ENCODE measurements at places on chromosomes 2 and 18.
A peak's percentile ranks its signal among the peaks of the same experiment; 100 is the strongest.

GRCh38 chr2:201890453-201890852 is 84.1 kb downstream of the CDK15 start:
- no peak for DNase-seq

DNA sequence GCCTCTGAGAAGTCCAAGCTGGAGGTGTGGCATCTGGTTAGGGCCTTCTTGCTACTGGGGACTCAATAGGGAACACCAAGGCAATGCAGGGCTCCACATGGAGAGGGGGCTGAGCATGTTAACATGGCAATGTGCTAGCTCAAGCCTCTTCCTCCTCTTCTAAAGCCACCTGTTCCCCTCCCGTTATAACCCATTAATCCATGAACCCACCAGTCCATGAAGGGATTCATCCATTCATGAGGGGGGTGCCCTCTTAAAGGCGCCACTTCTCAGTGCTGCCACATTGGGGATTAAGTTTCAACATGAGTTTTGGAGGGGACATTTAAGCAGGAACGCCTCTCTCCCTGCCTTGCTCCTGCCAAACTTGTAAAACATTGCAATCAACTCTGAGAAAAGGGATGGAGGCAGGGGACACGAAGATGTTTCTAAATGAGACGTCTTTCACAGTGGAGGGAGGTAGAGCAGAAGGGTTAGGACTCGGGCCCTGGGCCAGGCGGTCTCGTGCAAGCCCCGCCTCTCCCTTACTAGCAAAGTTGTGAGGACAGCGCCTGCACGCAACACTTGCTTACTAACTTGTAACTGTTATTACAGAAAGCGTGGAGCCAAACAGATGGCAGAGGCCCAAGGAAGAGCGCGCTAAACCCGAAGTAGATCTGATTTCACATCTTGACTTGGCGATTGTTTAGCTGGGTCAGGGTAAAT is 118.2 kb upstream of the ZNF516 start:
- no peak for DNase-seq

- peak; percentile 84 for DNase-seq
Observed at GRCh38 chr2:158113741-158114295, 12.1 kb downstream of the UPP2 start.

DNA sequence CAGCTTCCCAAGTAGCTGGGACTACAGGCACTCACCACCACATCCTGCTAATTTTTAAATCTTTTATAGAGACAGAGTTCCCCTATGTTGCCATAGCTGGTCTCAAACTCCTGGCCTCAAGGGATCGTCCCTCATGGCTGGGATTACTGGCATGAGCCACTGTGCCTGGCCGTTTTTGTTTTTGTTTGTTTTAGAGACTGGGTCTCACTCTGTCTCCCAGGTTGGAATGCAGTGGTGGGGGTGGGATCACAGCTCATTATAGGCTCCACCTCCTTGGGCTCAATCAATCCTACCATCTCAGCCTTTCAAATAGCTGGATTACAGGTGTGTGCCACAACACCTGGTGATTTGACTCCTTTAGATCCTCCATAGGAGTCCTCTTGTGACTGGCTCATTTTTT is 19.5 kb upstream of the ZDBF2 start:
- DNase-seq: no peak

DNA sequence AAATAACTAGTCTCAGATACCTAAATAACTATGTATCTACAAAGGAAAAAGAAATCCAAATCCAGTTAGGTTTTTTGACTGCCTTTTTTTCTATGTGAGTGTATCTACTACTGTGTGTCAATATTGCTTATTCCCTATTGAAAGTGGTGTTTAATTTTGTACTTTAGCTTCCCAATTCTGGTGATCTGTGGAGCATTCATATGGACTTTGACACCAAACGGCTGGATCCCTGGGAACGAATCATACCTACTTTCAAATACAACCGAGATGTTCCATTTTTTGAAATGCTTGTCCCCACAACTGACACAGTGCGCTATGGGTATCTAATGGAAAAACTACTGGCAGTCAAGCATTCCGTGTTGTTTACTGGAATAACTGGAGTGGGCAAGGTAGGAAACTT is 152.8 kb downstream of the DNAH6 start:
- no peak for DNase-seq

- no peak for DNase-seq
Observed at GRCh38 chr2:130826821-130827501, 9.8 kb upstream of the ARHGEF4 start.

DNA sequence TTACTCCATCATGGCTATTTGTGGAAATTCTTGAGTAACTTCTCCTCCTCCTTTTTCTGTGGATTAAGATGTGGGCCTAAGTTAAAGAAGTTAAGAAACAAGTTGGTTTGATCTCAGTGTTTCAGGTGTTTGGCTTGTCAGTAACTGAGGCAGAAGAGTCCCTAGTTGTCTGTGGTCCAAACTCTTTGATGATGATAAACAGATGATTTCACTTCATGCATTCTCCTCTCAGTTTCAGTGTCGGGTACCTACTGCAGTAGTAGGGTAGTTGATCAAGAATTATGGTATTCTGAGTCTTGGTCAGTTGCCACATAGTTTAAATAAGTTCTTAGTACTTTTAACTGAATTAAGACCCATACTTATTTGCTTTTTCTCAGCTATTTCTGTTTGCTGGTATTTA is 85.6 kb downstream of the NCOA1 start:
- DNase-seq: peak; percentile 21

DNA sequence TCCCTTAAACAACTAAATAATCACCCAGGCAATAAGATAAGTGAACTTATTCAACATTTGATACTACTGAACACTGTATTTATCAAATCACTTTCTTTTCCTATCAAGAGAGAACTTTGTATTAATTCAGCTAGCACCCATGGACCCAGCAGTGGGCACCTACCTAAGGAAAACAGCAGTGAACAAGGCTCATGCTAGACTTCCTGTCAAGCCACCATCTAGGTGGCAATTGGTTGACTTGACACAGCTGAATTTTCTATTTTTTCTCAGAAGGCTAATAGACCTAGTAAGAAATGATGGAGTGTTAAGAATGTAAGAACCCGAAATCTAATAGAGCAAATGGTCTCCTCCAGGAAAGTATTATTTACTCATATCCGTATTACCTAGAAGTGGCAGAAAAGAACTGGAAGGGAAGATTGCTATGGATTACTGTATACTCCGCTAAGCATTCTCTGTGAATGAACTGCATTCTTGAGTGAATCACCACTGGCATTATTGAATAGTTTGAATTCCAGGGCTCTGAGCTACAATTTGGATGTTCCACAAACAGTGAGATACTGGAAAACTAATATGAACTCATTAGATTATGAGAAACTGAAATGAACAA is 988.2 kb upstream of the CDH2 start:
- DNase-seq: no peak

DNA sequence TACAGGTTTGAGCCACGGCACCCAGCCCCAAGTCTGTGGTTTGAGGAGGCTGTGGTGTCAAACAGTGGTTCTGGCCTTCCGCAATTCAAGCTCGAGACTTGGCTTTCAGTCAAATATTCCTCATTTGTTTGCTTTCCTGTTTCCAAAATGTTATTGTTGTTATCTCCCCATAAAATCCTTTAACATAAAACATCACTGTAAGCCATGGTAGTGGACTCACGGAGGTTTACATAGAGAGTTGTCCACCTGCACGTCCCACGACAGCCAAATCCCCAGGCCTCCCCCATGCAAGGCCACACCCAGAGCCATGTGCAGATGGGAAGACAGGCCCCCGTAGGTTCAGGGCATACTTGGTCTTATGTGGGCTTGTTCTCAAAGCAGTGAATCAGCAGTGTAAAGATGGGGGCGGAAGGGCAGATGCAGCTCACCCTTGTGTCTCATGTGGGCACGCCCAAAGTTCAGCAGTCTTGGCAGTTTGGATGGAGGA is 18.9 kb upstream of the ST3GAL5 start:
- no peak for DNase-seq

Data from MV-4-11 (cell line).